ENCODE measurements at places on chromosomes 16 and 17.

- no peak for DNase-seq
Measured at GRCh38 chr17:4004517-4005295, 40.5 kb upstream of the ATP2A3 start.

- no peak for DNase-seq
Measured at GRCh38 chr17:5769593-5770354, 185.5 kb upstream of the NLRP1 start.

DNA sequence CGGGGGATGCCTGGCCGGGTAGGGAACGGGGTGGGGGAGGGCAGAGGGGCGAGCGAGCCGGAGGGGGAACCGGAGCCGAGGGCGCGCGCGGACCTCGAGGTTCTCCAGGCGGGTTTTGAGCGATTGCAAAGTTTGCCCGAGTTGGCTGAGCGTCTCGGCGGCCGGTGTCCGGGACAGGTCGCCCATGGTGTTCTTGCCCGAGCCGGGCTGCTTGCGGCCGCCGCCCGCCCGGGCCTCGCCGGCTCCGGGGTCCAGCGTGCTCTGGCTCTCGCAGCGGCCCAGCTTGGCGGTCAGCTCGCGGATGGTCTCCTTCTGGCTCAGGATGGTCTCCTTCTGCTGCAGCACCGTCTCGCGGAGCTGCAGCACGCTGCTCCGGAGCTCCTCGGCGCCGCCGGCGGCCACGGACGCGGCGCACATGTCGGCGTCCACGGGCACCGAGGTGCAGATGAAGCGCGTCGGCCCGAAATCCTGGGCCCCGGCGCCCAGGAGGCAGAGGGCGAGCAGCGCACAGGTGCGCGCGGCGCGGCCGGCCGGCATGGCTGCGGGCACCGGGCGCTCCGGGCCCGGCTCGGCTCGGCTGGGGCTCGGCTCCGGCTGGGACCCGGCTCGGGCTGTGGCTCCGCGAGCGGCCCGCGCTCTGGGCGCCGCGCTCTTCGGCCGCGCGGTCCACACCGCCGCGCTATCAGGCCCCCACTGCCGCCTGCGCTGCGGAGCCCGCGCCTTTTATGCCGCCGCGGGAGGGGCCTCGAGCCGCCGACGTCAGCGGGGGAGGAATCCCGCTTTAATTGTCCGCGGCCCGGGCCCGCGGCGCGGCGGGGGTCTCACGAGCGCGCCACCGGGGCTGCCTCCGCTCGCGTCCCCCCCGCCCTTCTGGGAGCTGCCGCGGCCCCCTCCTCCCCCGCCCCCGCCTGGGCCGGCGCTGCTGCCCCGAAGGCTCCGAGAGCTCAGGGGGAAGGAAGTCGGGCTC, at the start of gene NPTX1:
NPTX1 (minus strand) TSS at position 698 of the 967 bp plus-strand sequence; CDS start at position 537, 161 bp downstream.
- DNase-seq, result no peak

DNA sequence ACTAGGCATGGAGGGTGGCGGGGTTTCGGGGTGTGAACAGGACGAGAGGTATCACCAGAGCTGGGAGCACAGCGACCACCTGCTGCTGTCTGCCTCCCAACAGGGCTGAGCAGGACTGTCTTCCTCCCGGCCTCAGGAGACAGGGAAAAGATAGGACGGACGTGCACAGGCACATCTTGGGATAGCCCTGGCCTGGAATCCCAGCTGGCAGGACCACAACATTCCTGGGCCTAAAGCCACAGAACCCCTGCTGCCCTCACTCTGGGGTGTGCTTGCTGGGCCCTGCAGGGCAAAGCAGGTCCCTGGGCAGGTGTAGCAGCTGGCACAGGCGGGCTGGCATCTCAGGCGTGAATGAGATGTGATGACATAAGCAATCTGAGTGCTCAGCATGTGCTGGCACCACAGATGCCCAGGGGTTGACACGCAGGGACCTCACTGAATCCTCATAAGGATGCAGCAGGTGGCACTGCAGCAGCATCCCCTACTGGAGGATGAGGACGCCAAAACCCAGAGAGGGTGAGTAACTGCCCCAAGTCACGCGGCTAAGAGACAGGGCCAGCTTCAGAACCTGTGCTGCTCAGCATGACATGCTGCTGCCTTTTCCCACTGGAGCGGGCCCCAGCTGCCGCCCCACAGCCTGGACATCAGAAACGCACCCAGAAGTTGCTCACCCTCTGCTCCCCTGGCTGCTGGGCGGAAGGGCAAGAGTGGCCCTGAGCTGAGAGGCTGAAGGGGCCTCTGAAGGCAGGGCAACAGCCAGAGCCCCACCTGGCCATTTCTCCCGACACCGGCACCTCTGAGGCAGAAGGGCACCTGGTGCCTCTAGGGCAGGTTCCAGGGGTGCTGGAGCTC, 7.1 kb downstream of the CORO7 start:
- DNase-seq, result no peak

- DNase-seq, result no peak
Measured at GRCh38 chr16:51839727-51840462, 688.8 kb upstream of the SALL1 start.

DNA sequence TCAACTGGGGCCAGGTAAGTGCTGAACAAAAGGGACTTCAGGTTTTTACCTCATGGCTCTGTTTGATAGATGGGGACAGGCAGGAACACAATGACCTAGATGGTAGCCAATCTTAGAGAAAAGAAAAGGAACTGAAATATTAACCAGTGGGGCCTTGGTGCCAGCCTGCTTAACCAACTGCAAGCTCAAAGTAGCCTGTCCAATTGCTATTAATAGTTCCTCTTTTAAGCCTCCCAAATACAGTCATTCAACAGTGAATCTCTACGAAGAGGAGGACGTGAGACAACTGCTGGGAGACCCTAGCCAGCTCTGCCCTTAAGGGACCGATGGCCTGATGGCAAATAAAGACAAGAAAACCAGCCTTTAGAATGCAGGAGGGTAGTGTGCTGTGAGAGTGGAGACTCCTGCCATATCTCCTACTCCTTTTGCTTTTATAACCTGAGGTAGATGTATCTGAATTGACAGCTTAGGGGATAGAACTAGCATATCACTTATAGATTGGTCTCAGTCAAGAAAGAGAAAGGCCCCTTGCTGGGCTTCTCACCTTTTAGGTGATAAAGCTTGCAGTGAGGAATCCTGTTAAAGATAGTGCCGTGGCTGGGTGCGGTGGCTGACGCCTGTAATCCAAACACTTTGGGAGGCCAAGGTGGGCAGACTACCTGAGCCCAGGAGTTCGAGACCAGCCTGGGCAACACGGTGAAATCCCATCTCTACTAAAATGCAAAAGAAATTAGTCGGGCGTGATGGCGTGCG, 28.3 kb downstream of the ARSG start:
- no peak for DNase-seq

- DNase-seq, result no peak
Measured at GRCh38 chr17:57941384-57942370, 13.5 kb downstream of the CUEDC1 start.

- no peak for DNase-seq
Measured at GRCh38 chr16:3458852-3459361, 15.4 kb downstream of the NAA60 start.

GRCh38 chr16:55037046-55037445, 106.4 kb downstream of the IRX5 start:
- DNase-seq, result no peak

- no peak for DNase-seq
Measured at GRCh38 chr16:10016752-10017151, 165.5 kb downstream of the GRIN2A start.

- DNase-seq, result no peak
Measured at GRCh38 chr17:335691-336090, 16.9 kb downstream of the RPH3AL start.

GRCh38 chr17:72692676-72693075, 399.8 kb downstream of the SLC39A11 start:
- DNase-seq, result no peak

- no peak for DNase-seq
Measured at GRCh38 chr17:79933863-79934652, 94.8 kb upstream of the CBX4 start.

- no peak for DNase-seq
Measured at GRCh38 chr16:29702269-29702668, 23.3 kb downstream of the QPRT start.

GRCh38 chr16:69217433-69217832, 30.5 kb downstream of the SNTB2 start:
- no peak for DNase-seq

DNA sequence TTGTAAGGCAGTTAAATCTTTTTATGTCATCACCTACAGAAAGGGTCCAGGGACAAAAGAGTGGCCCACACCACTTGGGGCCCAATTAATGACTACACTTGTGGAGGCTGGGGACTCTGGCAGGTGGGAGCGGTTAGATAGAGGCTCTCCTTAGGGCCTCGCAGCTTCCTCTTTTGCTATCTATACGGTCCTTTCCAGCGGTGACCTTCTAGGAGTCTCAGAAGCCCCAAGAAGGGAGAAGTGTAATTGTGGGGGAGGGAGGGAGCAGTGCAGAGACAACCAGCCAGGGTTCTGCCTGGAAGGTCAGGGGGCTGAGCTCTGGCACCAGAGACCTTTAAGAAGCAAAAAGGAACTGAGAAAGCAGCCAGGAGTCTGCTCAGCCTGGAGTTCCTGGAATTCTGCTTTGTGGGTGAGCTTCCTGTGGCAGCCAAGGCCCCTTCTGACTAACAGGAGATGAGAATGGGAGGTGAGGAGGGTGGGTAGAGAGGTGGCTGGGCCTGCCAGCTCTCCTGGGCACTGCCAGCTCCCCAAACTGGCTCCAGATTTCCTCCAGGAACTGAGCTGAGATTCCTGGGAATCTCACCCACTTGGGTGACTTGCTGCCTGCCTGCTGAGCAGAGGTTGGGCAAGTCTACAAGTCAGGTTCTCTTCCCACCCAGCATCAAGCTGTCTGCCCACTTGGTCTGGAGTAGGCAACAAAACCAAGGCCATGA, 16.3 kb upstream of the MAP3K14 start:
- DNase-seq, result no peak

DNA sequence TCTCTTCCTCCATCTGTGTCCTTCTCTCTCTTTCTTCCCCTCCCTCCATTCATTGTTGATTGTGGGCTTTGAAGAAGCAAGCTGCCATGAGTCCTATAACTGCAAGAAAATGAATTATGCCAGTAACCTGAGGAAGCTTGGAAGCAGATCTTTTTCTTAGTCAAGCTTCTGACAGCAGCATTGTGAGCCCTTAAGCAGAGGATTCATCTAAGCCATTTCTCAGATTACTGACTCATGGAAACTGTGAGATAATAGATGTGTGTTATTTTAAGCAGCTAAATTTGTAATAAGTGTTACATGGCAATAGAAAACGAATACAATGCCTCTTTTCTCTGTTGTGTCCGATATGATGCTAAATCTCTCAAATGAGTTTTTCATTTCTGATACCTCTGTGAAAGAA, 1109.7 kb downstream of the CDH11 start:
- no peak for DNase-seq

DNA sequence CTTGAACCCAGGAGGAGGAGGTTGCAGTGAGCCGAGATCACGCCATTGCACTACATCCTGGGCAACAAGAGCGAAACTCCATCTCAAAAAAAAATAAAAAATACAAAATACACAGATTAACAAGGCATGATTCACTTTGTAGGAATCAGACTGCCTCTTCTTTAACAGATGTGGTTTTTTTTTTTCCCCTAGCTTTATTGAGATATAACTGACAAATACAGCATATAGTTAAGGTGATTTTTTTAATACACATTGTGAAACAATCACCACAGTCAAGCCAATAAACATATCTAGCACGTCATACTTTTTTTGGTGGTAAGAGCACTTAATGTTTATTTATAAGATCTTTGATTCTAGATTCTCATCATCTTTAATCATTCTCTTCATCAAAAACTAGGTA, 87.8 kb downstream of the SPAG9 start:
- no peak for DNase-seq

DNA sequence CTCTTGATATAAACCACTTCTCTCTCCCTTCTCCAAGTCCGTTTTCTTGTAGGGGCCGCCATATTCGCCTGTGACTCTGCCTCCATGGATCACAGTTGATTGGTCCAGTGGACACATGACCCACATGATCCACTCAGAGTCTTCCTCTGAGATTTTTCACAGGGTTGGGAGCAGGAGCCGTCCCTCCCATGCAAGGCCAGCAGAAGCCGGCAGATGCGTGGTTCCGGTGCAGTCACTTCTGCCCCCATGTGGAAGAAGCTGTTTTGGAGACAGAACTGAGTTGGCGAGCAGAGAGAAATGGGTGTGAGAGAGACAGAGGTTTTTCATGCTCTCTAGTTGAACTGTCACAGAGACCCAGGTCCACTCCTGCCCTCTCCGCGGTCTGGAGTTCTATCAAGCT, 83.3 kb downstream of the C16orf95 start:
- DNase-seq, result no peak

DNA sequence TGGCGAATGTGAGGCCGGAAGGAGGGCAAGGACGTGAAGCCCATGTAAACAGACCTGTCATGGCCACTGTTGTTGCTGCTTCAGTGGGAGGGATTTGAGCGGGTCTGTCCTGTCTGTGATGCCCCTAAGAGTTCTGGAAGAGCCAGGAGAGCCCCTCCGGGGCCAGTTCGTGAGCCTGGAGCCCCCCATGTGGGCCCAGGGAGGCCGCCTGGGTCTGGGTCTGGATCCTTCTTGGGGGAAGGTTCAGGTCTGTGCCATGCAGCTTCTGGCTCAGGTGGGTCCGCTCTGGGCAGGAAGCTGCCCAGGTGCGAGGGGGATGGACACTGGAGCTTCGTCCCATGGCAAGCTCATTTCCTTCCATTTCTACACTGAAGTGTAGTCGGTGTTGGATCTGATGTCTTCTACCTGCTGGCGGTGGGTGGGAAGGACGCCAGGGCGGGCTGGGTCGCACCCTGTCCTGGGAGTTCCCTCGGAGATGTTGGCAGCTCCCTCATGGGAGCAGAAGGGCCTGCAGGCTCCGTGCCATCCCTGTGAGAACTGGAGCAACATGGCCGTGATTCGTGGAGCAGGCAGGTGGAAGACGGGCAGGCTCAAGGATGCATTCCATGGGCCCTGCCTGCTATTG, 11.2 kb upstream of the WFIKKN1 start:
- DNase-seq, result no peak

DNA sequence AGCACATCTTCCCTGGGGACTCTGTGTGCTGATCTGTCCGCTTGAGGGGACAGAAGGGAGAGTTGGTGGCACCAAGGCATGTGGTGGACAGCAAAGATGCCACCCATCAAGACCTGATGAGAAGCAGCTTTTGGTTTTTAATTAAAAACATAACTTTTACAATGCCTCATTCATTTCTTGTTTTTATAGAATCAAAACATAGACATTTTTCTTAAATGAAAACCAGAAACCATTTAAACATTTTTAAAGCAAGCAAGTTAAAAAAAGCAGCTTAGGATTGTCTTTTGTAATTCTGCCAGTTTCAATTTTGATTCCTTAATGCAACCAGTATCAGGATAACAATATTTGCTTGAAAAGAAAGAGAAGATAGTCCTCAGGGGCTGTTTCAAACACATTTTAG, 123.7 kb upstream of the AXIN2 start:
- no peak for DNase-seq

DNA sequence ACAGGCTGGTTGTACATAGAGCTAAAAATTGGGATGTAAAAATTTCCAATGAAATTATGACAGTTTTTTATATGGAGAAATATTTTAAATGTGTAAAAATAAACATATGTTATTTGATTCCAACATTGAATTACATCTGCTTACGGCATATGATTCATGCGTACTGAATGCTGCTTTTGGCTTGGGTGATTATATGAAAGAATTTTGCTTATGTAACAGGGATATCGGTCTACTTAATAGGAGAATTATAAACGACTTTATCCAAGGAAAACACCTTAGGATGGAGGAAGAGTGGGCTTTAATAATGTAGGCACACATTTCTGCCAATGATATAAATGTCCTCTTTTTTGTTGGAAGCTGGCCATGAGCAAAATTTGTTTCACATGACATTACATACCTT, 197.3 kb upstream of the GOT2 start:
- no peak for DNase-seq

GRCh38 chr17:37506678-37507077, 17.0 kb downstream of the DUSP14 start:
- DNase-seq, result no peak
